Amniotic stem cell (primary cell): ENCODE measurements at places on chromosomes 6 and 20.

GRCh38 chr6:31116661-31117385 lies 2.2 kb downstream of the PSORS1C1 start:
- no peak for DNase-seq

DNA sequence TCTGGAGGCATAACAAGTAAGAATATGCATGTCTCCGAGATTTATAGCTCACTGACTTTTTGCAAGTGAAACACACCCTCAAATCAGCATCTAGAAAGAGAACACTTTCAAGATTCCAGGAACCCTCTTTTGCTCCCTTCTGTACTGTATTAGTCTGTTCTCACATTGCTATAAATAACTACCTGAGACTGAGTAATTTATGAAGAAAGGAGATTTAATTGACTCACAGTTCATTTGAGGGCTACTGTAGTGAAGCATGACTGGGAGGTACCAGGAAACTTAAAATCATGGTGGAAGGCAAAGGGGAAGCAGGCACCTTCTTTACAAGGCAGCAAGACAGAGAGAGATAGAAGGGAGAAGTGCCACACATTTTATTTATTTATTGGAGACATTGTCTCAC lies 269.9 kb downstream of the UTRN start:
- DNase-seq: no peak

GRCh38 chr20:20594171-20594530 lies 118.3 kb downstream of the RALGAPA2 start:
- DNase-seq: peak; percentile 6

DNA sequence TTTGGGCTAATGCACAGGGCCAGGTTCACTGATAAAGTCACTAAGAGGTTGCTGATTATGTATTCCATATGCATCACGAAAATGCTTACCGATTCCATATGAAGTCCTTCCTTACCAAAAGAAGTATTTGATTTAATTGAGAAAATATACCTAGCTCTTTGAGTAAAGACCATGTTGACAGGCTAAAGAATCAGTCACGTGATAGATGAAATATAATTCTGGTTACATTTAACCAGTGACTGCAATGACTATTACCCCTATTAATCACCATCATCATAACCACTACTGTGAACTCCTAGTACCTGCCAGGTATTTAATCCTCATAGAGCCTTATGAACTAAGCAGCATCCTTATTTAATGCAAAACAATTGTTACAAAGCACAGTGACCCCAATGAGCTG lies 110.1 kb downstream of the HIVEP2 start:
- DNase-seq: no peak

- no peak for DNase-seq
Measured at GRCh38 chr6:163311830-163312229, 102.7 kb upstream of the QKI start.
